Stimulated activated CD8-positive, alpha-beta memory T cell treated with anti-CD3 and anti-CD28 coated beads, Interleukin-7, amount 100 ng/mL, for 1 hour (primary cell): ENCODE measurements at places on chromosomes 4 and X.

DNA sequence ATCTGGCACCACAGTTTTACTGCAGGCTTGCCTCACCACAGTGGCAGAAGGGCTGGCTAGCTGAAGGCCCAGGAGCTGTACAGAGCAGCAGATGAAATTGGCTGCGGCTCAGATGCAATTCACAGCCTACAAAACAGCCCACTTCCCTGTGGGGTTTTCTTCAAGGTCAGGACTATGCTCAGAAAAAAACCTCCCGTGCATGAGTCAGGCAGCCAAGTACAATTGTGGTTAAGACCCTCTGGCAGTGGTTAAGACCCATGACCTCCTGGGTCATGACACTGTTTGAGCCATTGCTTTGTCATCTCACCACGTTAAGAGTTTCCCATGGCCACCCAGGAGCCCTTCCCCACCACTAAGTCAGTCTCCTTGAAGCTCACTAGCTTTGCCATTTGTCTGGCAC, 276.3 kb downstream of the HNRNPD start:
- no peak for DNase-seq

DNA sequence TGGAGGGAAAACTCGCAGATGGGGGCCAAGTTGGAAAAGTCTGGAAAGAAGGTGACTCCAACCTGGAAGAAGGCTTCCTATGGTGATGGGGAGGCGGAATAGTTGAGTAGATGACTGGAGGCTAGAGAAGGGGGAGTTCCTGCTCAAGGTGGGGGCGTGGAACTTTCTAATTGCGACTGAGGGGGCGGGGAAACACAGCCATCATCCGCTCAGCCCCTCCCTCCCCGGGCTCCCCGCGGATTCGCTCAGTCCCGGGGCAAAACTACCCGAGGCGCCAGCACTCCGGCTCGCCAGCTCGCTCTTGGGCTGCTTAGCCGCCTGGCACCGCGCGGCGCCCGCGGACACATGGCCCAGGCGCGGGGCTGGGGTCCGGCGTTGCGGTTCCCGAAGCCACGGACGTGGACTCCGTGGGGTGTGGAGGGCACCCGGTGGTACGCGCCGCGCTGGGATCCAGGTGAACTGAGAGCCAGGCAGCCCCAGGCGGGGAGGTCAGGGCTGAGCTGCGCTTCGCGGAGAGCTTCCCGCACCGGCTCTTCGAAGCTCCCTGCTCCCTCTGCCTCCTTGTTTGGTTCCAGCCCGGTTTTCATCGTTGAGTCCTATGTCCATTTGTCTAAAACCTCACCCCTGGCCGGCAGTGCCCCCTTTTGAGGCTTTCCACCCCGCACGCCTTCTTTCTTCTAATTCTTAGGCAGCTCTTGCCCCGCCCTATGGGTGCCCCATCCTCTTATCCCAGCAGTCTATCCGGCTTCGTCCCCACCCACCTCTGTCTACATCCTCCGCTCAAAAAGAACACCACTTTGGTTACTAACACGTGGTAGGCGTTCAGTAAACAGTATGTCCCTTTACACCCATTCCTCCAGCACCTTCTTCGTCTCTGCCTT, 38.9 kb downstream of the STARD8 start:
- no peak for DNase-seq

- no peak for DNase-seq
Measured at GRCh38 chr4:61882381-61882780, 682.3 kb downstream of the ADGRL3 start.

DNA sequence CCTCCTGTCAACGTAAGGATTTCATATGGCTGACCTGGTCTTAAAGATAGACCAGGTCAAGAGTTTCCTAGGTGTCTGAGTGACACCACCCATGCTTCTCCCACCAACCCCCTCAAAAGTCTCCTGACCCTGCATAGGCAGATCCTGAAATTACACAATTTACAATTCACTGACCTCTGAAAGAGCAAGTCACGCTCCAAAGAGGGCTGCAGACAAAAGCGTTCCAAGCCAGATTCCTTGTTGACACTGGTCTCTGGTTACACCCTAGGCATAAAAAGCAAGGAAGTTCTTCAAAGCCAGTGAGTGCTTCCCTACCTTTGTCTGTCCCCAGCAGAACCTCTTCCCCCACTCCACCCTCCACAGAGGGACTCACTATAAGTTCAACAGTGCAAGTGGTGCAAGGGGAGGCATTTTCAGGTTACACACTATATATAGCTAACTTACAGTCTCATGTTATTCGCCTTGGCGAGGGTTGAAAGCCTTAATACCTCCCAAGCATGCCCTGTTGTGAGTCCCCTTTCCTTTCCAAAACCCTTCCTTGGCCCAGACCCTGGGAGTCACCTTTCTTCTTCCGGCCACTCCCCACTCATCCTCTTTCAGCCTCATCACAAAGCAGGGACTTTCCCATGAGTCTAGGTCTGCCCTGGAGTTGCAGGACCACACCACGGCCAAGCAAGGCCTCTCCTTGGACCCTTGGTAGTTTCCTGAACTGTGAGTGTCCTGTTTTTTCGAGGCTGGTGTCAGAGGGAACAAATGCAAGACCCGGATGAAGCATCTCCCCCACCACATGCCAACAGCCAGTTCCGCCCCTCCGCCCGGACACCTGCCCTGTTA, 58.0 kb upstream of the KLF3 start:
- no peak for DNase-seq

GRCh38 chrX:153885208-153885787, 675 bp downstream of the L1CAM start:
- DNase-seq = no peak
